ENCODE measurements at places on chromosomes 7 and 10.

DNA sequence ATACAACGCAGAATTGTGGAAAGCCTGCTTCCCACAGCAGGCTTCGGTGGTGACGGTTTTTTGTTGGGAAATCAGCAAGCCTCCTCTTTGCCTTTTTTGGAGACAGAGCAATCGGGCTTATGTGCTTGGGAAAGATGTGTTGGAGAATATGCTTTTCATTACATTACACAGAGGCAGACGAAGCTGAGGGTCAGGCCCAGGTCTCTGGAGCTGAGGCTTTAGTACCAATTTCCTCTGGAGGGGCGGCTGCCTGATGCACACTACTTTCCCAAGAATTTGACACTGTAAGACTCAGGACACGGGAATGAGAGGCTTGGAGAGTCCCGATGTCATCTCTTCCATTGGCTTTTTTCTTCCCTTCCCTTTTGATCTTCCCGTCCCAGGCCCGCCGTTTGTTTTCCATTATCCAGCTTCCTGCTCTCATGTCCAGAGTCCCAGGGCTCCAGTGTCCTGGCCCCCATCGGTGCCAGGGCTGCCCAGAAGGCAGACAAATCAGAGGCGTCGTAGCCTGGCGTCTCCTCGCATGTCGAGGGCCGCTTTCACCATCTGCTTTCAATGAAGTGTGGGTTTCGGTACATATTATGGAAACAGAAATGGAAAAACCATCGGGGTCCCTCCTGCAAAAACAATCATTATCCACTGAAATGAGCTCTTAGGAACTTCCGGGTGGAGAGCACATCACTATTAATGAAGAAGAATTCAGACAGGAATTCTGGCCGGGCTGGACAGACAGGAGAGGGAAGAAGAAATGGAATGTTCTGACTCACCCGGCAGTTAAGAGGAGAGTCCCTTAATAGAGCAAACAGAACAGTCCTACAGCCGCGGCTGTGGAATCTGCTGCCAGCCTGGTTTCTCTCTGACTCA lies 123.0 kb upstream of the JCAD start:
- DNase-seq, result no peak

DNA sequence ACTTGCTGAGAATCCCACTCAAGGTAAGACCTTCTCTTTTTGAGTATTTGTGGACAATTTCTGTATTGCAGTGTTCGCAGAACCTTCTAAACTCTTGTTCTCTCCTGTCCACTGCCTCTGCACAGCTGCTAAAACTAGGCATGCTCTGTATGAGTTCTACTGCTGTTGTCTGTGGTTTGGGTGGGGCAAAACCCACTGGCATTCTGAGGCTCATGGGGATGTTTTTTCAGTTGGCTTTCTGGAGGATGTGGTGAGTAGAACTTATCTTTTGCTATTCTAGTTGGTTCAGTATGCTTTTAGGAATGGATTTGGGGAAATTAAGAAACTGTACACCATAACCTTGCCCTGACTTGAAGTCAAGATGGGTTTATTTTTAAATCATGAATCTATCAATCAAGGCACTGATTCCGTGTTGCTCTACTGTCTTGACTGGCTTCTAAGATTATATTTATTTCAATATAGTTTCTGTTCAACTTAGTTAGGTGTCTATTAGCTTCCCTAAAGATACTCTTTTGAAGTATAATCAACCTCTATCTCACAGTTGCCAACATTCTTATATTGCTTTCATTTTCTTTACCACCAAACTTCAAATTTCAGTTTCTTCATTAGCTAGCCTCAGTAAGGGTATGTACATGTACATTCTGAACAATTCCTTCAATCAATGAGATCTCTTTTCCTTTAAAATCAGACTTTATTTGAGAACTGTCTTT lies 25.0 kb upstream of the C1GALT1 start:
- DNase-seq, result peak; percentile 34

GRCh38 chr7:43764039-43764761 lies 5.7 kb downstream of the BLVRA start:
- DNase-seq, result peak; percentile 9

DNA sequence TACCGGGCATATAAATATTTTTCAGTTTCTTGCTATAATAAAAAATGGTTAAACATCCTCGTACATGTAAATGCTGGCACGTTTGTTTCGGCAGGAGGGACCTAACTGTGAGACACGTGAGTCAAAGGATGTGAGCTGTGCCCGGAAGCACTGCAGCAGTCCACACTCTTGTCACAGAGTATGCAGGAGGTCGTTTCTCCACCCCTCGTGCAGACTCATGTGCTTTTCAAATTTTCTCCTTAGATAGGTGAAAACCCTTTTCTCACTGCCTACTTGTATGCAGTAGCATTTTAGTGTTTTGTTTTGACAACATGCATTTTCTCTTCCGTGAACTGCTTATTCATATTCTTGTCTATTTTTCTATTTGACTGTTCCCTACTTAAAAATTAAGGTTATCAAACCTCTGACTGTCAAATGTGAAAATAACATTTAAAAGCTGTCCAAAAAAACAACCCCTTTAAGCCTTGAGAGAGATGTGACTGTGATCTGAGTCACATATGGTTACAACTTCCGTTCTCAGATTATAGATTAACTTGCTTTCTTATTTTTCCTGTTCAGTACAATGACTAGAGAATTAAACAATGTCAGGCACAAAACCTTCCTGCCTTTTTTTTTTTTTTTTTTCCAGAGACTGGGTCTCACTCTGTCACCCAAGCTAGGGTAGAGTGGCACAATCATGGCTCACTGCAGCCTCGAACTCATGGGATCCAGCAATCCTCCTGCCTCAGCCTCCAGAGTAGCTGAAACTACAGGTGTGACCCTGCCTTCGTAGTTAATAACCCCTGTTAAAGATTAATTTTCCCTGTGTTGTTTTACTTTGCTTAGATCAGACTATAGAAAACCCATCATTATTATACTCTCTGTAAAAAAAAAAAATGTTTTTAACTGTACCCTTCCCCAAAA lies 45.1 kb downstream of the DPY19L1 start:
- peak; percentile 6 for DNase-seq

- DNase-seq, result no peak
These were observed 734 bp upstream of the VGF start for GRCh38 chr7:101165958-101166647.

GRCh38 chr10:52949899-52950298 lies 177.3 kb upstream of the MBL2 start:
- DNase-seq, result no peak

- DNase-seq, result no peak
These were observed 69.5 kb downstream of the RAPGEF5 start for GRCh38 chr7:22287412-22287811.

- no peak for DNase-seq
These were observed 8.8 kb upstream of the ABI1 start for GRCh38 chr10:26869528-26869927.

DNA sequence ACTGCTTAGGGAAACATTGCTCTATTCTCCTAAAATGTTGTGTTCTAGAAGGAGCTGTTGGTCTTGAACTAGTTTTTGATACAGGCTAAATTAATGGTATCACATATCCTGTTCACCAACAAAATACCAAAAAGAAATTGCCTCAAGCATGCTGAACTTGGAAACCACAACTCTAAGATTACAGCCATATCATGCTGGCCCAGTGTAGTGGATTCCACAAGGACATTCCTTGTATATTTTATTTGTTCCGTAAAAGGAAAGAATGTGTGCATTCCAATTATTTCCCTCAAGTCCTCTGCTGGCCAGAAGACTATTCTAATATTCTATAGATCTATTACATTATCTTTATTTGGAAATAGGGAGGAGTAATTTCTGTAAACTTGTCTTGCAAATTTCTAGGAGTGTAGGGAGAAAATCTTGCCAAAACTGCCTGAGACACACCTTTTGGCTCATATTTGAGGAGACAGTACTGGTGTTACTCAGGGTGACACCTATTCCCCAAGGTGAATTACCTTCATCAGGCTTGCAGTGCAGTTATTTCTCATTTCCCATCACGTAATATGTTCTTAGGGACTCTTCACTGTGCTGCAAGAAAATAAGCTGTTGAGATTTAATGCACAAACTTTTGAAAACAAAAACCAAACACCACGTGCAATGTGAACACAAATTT lies 1.9 kb upstream of the NEBL start:
- no peak for DNase-seq

DNA sequence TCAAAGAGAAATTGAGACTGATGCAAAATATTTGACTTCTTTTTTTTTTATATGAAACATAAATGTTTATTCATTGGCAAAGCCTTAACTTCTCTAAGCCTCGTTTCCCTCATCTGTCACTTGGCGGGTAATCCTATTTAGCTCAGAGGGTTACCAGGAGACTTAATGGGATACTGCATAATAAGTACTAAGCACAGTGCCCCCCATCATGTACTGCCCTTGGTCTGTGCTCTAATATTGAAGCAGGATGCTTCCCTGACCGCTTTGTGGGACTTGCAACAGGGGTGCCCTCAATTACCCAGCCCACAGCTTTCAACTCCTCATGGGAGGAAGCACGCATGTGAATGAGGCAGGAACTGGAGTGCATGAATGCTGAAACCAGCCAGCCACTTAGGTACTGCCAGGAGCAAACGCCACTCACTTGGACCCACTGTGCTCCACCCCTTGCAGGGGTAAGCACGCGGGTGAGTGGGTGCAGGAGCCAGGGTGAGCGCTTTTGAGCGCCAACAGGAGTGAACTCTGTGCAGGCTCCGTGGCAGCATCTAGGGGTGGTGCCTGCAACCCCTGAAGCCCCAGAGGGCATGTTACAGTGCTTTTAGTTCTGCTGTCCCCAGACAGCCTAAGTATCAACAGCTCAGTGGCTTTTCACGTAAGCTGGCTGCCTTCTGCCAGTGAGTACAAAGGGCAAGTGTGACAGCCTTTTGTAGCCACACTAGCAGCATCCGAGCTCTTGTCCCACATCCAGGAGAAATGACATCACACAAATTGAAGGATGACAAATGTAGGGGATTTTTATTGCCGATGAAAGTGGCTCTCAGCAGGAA lies 209.8 kb upstream of the C7orf33 start:
- DNase-seq, result no peak

GRCh38 chr10:68112837-68113236 lies 3.5 kb downstream of the MYPN start:
- no peak for DNase-seq

Data from T follicular helper cell (primary cell).